Brain (organoid and tissue), 16 donors: ENCODE measurements at places on chromosomes 3 and 15.

- DNase-seq: no peak
Observed at GRCh38 chr3:142118911-142119310, 30.4 kb downstream of the TFDP2 start.

DNA sequence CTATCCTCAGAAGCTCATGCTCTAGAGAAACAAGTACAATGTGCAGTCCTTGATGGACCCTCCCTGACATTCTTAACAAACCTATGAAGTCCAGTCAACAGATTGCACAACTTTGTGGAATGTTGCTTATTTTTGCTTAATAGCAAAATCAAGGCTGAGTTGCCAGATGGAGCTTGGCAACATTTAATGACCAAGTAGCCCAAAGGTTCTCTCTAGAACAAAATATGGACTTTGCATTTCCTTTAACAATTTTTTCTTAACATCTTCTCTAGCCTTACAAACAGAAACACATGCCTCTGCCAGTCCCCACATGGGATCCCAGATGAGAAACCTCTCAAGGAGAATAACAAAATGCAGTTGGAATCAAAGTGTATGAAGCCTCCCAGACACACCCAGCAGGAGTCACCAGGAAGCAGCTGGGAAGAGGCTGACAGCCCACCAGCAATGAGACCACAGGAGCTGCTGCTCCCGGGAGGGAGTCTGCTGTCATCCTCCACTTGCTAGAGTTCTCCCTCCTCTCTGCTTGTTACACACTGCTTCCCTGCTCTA is 422.5 kb upstream of the CDIN1 start:
- no peak for DNase-seq

DNA sequence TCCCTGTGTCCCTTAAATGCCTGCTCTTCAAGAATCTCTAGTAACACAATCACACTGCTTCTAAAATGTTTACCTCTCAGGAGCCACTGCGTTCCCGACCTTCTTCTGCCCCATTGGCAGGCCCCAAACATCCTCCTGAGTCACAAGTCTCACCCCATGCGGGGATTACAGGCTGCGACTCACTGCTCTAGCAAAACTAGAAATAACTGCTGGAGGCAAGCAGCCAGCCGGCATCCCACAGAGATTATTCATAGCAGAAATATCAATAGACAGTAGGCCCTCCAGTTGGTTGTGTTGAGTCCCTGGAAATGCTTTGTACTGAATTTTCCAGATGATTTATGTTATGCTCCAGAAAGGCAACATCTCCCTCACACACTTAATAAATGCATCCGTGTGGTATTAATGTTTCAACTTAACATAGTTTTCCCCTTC is 64.8 kb downstream of the RFTN1 start:
- DNase-seq: peak; percentile 62

- peak; percentile 45 for DNase-seq
Observed at GRCh38 chr3:48130321-48130904, 57.8 kb downstream of the CDC25A start.

DNA sequence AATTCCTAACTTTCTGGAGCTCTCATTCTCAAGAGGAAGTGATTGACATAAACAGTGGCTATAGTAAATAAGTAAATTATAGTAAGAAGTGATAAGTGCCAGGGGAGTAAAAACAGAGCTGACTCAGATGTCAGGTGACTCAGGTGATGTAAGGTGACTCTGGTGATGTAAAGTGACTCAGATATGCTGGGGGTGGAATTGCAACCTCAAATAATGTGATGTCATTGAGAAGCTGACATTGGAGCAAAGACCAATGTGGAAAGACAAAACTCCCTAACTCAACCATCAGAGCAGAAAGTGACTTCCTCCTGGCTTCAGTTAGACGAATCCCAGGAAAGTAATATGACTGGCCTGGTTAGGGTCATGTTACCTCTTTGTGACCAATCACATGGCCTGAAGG is 144.2 kb upstream of the SNTN start:
- no peak for DNase-seq

DNA sequence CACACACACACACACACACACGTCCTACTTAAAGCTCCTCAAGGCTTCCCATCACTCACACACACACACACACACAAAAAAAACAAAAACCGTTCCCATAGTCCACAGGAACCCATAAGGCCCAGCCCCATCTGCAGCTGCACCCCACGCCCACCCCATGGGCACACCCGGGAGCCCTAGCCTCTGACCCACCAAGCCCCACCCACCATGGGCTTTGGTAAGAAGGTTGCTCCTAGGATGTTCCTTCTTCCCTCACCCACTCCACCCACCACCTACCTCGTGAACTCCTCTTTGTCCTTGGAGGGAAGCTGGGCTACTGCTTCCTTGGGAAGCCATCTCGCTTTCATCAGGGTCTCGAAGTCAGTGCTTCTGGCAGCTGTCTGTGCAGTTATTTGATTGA is 115.1 kb downstream of the TPRA1 start:
- DNase-seq: no peak

DNA sequence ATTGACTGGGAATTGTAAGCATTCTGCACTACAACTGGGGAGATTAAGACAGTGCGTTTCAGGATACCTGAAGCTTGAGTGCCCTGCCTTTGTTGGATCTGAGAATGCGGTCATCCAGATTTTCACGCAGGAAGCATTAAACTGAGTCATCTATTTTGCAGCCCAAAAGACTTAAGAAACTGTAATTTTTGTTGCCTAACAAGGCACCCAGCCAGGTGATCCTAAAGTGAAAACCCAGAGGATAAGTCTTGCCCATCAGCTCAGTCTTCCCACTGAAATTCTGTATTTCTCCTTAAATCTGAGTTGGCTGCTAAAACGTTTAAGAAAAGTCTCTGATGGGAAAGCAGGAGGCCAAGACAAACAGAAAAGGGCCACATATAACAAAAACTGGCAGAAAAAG is 242.5 kb upstream of the TMCO5A start:
- no peak for DNase-seq

DNA sequence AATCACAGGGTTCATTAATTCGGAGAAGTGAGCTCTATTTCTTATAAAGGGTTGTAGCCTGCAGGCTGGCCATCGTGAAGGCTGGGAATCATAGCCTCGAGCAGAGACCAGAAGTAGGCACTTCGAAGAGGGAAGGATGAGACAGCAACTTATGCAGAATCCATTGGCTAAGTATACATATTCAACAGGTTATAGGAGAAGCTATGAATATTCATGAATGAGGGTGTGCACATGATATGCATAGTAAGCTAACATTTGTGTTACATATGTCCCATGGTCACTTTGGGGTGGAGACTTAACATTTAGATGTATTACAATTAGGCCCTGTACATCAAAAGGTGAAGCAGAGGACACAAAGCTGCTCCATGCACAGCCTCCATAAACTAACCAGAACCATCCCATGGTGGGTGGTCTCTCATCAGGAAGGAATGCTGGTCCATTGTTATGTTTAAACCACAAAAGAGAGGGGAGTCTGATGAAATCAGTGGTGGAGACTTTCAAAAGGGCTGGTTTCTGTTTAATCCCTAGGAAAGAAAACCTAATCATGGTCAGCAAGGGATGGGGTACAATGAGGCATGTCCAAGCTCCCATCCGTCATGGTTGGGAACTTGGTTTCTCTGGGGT is 80.8 kb upstream of the FHIT start:
- no peak for DNase-seq

GRCh38 chr3:23263796-23264195 is 60.7 kb downstream of the UBE2E2 start:
- DNase-seq: no peak

GRCh38 chr3:170739410-170739809 is 130.6 kb downstream of the RPL22L1 start:
- DNase-seq: no peak

DNA sequence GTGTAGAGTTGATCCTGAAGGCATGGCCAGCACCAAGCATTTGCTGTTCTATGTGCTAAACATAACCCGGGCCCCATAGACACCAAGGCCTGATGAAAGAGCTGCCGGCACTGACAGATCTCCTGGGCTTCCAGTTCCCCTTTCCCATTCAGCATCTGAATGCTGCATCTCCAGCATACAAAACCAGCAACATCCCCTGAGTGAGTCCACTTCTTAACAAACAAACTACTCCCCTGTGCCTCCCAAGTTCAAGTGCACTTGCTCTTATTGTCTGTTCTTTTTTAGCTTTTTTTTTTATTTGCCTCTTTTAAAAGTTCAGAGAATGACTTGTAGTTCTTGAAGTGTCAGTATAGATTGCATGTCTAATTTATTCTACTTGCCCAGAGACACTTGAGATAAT is 156.0 kb downstream of the EDEM1 start:
- DNase-seq: peak; percentile 27

- DNase-seq: no peak
Observed at GRCh38 chr3:126459111-126459762, 16.5 kb downstream of the ZXDC start.

DNA sequence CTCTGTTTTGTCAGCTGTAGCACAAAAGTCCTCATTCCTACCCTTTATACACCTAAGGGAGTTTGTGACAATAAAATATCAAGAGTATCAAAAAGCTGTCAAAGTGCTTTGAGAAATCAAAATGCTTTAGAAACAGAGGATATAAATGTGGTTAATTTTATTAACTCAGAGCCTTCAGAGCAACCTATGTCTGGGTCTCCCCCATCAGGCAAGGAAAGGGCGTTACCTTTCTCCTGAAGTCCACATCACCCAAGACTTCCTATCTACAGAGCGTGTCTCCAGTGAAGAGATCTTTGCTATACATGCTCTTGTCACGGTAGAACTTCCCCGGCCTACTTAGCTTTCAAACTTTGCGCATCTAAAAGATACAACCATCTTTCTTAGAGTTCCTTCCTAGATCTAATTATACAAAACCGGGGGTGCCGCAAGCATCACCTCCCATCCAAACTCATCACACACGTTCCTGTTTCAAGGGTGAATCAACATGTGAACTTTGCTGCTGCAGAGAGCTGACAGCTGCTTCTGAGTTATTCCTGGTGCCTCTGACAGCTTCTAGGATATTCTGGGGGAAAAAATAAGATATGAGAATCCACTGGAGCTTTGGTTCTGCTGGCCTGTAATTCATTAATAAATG is 93.0 kb downstream of the RARB start:
- DNase-seq: no peak

DNA sequence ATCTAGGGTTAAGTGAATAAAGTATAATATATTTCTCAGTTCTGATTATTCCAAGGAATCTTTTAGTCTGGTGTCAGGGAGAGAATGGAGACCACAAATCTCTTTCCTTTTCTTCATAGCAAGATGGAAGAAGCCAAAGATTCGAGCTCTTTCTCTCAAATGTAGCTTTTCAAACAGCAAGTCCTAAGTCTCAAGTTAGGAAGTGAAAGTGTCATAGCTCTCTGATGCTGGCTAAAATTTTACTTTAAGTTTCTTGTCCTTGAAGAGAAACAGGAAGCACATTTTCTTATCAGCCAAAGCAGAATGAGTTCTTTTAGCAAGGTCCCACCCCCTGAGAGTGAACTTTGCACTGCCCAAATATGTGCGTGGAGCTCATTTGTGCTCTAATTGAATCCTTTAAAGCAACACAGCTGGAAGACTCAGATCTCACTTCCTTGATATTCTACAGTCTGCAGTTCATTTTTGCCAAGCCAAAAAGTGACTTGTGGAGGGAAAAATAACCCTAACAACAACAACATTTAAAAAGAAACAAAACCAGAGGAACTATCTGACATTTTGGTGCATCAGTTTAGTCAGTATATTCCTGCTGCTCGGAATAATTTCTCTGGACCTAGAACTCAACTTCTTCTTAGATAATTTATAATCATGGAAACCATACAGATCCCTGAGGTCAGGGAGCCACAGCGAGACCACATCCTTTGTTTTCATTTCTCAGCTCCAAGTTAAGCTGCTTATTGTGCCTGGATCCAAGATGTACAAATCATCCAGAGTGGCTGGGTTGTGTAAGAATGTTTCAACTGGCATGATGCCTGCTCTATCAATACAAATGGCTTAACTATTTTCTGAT is 238.7 kb upstream of the P2RY1 start:
- DNase-seq: no peak

DNA sequence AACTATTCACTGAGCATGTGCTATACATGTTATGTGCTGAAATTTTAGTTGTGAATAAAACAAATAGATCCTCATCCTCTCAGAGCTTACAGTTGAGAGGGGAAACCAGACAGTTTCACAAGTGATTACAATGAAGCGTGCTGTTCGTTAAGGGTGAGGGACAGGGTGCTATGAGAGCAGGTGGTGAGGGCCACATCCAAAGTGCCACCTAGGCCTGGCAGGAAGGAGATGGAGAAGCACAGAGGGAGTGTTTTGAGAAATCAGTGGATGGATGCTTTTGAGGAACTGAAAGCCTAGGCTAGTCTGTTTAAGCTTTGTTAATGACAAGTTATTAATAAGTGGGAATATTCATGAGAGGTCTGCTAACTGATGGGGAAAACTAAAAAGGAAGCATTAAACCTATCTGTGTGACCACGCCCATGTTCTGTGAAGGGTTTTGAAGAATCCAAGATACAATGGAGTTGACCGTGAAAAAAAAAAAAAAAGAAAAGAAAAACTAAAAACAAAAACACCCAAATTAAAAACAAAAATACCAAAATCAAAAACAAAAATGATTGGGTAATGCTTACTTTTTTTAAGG is 7.3 kb downstream of the MCTP2 start:
- no peak for DNase-seq

DNA sequence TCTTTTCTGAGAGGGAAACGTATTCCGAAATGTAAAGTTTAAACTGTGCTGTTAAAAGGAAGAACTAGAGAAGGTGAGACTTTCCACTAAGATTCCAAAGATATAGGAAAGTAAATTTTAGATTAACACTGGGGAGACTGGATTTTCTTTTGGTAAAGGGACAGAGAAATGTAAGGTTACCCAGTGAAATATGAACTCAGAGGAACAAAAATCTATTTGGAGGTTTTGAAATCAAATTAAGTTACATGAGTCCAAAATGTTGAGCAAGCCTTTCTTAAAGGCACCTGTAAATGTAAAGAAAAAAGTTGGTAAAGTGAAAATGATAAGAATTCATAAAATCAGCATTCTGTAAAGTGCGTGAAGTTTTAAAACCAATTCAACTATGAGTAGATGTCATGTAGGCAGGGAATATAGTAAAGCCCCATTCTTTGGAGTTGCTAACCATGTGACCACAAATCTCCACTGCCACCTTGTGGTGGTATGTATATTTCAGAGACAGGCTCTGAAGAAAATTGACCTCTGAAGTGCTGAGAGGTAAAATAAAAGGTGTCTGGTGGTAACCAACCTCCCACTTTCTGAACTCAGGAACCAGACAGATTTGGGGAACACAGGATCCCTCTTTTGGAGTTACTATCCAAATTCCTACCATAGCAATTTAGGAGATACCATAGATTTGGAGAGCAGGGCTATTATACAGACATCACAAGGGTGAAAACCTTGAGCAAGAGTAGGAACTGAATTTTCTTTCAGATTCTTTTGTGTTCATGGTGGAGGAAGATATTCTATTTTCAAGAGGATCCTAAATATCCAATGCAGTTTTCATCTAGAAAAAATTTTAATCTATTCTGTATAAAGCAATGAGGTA is 215.3 kb downstream of the ROBO2 start:
- peak; percentile 58 for DNase-seq

GRCh38 chr15:78069052-78069414 is 8.5 kb downstream of the TBC1D2B start:
- no peak for DNase-seq

GRCh38 chr3:87350367-87351199 is 74.2 kb upstream of the POU1F1 start:
- DNase-seq: peak; percentile 77

GRCh38 chr15:62241135-62241770 is 76.2 kb upstream of the C2CD4B start:
- DNase-seq: no peak

- DNase-seq: no peak
Observed at GRCh38 chr3:11784971-11785377, 61.7 kb downstream of the TAMM41 start.

GRCh38 chr3:105367406-105368213 is 901 bp downstream of the ALCAM start:
- DNase-seq: peak; percentile 55
